ENCODE measurements at places on chromosomes 5 and 9.

DNA sequence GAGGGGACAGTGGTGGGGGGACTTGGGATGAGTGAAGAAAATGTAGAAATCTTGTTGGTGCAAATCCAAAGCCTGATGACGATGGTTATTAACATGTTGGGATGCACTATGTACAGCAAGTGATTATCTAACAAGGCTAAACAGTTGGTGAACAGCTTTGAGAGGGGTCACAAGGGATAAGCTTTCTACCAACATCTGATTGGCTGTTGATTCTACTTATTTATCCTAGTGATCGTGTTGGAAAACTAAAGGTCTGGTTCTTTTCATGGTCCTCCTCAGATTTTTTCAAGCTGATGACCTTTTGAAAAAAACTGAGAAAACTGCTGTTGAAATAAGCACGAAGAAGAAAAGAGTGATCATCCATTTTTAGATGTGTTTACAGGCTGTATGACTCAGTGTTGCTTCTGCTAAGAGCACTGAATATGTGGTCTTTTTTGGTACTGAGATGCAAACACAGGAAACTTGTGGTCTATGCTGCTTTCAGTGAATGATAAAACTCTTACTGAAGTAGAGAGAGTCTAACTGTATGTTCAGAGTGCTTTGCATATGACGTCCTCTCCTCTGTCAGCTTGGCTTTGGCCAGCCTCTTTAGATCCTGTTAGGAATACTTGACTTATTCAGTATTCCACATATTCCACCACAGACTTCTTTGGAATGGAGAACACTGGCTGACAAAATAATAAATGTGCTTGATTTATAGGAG, 174.8 kb downstream of the SLF1 start:
- no peak for DNase-seq

GRCh38 chr5:161312882-161313281, 233.6 kb downstream of the GABRB2 start:
- DNase-seq, result no peak

- DNase-seq, result no peak
These were observed 126.2 kb downstream of the CDK5RAP2 start for GRCh38 chr9:120453792-120454191.

GRCh38 chr5:151094030-151094851, 13.4 kb upstream of the TNIP1 start:
- DNase-seq, result peak; percentile 46

GRCh38 chr9:20593105-20593504, 29.2 kb downstream of the MLLT3 start:
- DNase-seq, result no peak

GRCh38 chr5:158121678-158122077, 262.7 kb upstream of the CLINT1 start:
- DNase-seq, result no peak

DNA sequence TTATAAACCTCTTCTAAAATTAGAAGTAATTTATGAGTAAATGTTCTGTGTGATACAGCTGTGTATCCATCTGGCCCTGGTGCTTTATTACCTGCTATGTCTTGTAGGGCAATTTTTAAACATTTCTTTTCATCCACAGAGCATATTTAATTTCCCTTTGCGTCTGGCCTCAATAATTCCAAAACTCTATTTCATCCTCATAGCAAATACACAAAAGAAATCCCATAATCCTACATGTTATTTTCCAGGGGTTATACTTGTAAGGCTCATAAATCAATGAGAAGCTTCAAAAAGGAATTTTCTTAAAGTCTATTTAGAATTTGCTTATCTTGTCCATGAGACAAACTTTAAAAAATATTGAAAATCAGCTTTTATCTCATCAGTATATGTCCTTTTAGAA, 167.0 kb downstream of the TTC39B start:
- DNase-seq, result no peak

DNA sequence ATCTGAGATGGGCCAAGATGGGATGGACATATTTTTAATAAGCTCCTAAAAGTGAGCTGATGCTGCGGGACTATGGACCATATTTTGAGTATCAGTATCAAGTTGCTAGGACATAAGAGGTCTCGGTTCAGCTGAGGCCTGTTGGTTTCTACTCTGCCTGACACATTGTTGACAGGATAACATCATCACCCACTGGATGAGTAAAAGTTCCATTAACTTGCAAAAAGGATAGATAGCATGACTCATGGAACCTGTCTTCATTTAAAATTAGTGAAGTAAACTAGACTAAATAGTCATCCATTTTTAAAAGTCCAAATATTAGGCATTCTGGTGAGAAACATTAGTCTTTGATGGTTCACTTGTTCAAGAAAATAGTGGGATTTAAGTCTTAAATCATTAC, 33.3 kb downstream of the PARP8 start:
- no peak for DNase-seq

DNA sequence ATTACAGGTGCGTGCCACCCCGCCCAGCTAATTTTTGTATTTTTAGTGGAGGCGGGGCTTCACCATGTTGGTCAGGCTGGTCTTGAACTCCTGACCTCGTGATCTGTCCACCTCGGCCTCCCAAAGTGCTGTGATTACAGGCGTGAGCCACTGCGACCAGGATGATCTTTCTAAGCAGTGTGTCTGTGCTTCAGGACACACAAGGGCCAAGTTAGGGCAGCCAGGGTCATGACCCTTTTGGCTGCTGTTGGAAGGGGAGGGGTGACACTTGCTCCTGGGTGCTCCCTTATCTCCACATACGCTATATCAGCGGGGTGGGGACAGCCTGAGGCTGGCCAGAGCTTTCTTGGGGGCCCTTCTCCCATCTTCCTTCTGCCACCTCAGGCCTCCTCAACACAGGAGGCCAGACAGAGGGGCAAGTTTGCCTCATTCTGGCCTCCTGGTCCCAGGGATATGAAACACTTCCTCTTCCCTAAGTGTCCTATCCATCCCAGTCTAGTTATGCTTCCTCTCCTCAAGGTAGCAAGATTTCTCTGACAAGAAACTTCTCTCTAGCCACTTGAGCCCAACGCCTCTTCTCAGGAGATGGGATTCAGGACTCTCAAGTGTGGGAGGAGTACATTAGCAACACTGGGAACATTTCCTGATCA, 1.9 kb upstream of the ZNF79 start:
- no peak for DNase-seq

DNA sequence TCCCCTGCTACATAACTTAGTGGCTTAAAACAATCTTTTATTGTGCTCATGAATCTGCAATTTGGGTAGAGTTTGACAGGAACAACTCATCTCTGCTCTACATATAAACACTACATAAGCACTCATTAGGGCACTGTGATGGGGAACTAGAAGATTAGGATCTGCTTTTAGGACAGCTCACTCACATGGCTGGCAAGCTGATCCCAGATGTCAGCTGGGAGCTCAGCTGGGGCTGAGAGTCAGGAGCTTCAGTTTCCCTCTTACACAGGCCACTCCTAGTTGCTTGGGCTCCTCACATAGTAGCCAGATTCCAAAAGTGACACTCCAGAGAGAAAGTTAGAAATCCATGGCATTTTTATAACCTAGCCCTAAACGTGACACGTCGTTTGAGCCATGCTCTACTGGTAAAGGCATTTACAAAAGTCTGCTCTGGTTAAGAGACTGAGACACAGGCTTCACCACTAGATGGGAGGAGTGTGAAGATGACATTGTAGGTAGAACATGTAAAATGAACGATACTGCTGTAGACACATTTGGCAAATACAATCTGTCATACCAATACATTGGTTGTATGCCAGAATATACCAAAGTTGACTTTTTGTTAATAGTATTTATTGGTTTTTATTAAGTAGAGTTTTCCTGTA, 23.6 kb downstream of the SCAI start:
- no peak for DNase-seq

DNA sequence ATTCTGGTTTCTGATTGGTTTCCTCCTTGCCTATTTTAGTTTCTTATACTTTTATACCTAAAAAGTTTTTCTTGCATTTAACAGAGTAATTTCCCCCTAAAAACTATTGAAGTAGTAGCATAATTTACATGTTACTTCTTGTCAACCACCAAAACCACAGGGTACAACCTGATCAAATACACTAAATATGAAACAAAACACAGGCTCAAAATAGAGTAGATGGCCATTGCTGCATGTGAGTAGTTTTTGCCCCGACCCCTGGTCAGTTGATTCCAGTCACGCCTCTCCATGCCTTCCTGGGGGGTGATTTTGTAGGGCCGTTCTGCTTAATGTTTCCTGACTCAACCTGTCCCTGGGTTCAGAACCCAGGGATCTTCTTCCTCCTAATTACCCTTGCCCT, 101.8 kb downstream of the TLE4 start:
- no peak for DNase-seq

DNA sequence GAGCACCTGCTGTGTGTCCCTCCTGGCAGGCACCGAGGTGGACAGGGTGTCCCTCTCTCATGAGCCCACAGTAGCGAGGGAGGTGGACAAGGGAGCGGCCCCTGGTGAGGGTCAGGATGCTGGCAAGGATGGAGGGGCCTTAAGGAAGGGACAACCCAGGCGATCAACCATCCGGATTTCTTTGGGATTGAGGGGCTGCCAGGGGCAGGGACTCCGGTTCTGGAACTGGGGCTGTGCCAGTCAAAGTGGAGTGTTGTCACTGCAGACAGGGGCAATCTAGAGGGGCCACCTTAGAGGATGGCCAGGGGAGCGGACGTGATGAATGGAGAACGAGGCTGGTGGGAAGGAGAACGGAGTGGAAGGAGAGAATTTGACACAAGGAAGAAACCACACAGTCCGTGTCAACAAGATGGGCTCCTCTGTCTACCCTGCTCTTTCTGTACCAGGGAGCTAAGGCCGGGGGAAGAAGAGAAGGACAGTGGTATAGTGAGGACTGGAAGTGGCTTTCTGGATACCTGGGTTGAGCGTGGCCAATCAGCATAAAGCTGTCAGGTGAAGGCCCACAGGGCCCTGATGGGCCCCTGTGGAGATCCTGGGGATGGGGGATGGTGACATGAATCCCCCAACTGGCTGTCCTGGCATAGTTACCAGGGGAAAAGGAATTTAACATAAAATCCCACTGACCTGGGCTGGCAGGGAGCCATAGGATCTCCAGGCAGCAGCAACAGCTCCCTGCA, 4.2 kb upstream of the WDR5 start:
- DNase-seq, result no peak

DNA sequence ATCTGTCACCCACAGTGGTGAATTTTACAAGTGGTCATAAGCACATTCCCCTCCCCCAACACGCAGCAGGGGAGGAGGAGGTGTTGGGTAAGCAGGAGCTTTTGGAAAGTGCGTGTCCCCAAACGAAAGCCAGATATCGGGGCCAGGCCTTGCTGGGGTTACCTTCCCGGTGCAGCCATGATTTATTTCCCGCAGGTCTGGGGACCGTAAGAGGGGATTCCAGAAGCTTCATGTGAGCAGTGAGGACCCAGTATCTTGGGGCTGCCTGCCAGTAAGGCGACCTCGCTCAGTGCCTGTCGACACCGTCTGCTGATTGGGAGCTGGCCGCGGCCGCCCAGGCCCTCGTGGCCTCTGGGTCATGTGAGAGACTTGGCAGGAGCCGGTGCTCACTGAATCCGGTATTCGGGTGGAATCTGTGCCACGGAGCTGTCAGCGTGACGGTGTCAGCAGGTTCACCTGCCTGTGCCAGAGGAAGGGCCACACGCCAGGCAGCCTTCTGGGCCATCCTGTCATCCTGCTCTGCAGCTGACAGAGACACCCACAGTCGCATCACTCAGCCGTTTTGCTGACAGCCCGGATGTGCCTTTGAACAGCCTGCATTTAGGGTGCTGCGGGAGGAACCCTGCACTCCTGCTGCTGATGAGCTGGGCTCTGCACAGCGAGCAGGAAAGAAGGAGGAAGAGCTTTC, 37.3 kb downstream of the SEC61B start:
- DNase-seq, result no peak

- no peak for DNase-seq
These were observed 419.2 kb downstream of the PDE4D start for GRCh38 chr5:59474324-59474723.

- DNase-seq, result no peak
These were observed 121.7 kb downstream of the ADAMTS6 start for GRCh38 chr5:65359981-65360380.

GRCh38 chr5:96785326-96786109, 22.2 kb downstream of the ERAP1 start:
- DNase-seq, result no peak

DNA sequence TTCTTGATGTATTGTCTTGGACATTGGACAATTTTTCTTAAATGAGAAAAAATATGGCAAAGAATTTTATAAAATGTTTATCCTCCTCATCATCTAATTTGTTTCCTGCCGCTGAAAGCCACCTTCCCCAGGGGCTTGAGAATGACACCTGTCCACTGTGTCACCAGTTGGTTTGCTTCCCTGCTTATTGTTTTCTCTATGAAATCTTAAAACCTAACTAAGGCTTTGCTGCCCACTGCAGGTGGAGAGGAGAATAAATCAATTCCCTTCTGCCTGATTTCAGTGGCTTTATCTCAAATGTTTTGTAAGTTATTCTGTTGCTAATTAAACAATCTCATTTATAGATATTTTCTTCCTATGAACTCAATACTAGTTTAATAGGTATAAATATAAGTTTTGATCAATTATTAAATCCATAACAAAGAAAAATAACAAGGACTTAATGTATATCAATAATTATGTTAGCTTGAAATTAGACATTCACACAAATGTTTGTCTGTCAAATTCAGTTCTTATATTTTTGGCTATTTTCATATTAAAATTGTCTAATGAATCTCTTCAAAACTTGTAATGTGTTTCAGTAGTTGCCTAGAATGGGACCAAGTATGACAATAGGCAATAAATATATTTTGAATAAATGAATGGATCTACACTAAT, 822.5 kb downstream of the PTPRD start:
- no peak for DNase-seq

DNA sequence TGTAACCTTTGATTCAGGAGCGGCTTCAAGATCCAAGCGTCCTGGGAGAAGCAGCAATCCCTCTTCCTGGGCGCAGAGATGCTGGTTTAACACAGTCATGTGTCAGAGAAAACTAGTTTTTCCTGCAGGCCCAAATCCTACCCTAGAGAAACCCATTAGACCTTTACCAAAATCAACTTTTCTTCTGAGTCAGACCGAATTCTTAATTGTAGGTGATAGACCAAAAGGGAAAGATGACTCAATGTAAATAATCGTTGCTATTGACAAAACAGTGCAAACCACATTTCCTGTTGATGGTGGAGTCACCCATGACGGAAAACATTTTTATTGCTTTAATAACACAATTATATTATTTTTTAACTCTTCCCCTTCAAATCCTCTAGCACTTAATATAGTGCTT, 40.1 kb downstream of the SLC1A1 start:
- no peak for DNase-seq

- DNase-seq, result no peak
These were observed 187.1 kb downstream of the FSTL4 start for GRCh38 chr5:133425222-133425621.

- DNase-seq, result no peak
These were observed 614.1 kb downstream of the PTPRD start for GRCh38 chr9:9998491-9999287.

DNA sequence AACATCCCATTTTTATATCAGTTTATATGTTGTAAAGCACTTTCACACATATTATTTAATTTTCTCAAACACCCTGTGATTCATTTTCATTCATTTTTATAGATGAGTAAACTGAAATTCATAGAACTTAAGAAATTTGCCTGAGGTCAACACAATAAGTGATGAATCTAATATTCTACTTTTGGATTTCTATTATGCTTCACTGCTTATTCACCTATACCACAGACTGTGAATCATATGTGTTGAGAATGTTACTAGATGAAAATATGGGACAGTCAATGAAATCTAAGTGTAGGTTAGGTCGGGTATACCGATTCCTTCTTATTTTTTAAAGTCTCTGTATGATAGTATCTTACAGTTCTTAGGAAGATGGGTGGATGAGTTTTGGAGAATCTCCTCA, 24.8 kb downstream of the CDC37L1 start:
- DNase-seq, result no peak

GRCh38 chr9:70580606-70581195, 166.2 kb upstream of the KLF9 start:
- DNase-seq, result no peak
